ENCODE measurements at places on chromosomes 6 and 20.
A peak's percentile ranks its signal among the peaks of the same experiment; 100 is the strongest.

- DNase-seq, result no peak
Observed at GRCh38 chr6:128337619-128338018, 182.8 kb downstream of the PTPRK start.

DNA sequence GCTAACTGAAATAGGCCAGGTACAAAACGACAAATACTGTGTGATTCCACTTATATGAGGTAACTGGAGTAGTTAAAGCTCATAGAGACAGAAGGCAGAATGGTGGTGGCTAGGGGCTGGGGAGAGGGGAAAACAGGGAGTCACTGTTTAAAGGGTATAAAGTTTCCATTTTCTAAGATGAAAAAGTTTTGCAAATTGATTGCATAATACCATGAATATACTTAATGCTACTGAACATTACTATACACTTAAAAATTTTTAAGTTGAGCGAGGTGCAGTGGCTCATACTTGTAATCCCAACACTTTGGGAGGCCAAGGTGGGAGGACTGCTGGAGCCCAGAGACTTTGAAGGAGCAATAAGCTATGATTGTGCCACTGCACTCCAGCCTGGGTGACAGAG lies 138.6 kb upstream of the ARID1B start:
- DNase-seq, result no peak

GRCh38 chr6:21987501-21987957 lies 309.3 kb downstream of the PRL start:
- peak; percentile 96 for DNase-seq

GRCh38 chr20:4633780-4634179 lies 87.9 kb upstream of the PRND start:
- peak; percentile 79 for DNase-seq

DNA sequence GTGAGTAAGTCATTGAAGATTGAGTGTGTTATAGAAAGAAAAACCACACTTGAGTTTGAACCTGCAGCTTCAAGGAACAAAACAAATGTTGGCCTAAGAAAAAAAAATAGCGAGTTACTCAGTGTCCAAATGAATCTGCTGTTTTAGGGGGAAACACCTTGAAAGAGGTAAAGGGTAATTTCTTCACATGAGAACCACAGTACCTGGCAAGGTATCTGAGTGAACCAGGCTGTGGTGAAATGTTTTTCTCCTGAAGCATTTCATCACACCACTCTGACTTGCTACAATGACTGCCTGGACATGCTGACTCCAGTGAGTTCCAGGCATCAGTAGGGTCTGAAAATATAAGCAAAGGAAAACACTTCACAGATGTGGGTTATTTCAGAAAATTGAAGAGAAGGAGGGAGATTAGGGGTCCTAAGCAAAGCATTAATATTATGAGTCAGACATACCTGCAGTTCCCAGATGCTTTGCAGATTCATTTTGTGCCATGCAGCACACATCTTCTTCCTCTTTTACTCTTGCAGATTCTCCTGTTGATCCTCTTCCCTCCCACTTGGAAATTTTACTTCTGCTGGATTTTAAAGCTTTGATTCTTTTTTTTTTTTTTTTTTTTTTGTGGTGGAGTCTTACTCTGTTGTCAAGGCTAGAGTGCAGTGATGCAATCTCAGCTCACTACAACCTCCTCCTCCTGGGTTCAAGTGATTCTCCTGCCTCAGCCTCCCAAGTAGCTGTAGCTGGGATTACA lies 206.2 kb upstream of the SGK1 start:
- DNase-seq, result no peak
